ENCODE measurements at places on chromosomes 6 and 20.

DNA sequence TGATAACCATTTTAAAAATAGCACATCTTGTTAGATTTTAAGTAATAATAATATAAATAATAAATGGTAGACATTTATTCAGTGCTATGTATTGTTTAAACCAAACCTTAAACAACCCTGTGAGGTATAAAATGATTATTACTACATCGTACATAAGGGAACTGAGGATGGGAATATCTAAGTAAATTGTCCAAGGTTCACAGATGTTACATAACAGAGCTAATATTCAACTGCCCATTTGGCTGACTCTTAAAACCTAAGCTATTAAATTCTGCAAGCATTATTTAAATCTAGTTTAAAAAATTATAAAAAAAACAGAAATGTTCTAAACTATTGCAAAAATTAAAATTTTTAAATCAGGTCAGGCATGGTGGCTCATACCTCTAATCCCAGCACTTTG lies 175.1 kb downstream of the COL19A1 start:
- DNase-seq: no peak

DNA sequence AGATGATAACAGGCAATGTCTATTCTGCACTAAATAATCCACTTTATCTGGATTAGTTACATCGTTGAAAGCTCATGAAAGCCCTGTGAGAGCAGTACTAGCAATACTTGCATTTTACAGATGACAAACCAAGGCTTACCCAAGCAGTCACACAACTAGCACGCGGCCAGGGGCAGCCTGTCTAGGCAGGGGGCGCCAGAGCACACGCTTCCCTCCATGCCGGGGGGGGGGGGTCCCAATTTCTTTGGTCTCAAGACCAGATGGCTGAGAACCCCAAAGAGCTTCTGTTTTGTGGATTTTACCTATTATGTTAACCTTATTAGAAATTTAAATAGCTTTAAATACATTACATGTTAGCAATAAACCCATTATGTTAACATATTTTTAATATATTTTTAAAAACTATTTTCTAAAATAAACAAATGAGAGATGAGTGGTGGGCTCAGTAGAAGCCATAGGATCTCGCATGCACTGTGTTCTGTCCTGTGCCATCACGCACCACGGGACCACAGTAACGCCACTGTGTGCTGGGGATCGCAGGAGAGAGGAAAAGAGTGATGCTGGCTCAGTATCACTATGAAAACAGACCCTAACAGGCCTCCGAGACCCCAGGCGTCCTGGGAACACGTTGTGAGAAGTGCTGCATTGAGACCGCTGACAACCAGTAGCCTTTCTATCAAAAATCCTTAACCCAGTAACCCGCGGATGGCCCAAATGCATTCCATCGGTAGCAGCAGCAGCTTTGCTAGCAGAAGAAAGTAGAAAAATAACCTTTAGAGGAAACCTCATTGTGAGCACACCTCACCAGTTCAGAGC lies 5.3 kb upstream of the PRR18 start:
- peak; percentile 43 for DNase-seq

DNA sequence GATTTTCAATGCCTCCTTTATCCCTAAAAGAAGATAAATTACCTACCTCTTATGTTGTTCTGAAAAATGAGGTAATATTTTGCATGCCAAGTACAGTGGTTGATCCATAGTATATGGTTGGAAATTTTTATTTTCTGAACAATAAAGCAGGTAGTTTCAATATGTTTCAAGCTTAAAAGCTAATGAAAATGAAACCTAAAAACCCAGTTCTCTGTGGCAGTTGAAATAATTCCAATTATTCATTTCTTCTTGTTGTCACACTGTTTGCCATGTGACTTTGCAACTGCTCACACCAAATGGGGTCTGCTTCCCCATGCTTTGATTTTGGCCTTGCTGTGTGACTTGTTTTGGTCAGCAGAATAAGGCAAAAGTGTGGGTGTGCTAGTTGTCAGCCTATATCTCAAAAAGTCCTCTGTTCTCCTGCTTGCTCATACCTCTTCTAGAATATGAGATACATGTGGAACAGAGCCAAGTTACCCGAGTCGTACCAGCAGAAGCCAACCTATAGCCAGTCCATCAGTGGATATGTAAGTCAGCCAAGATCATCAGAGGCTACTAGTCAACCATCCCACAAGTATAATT lies 197.2 kb upstream of the THEMIS start:
- no peak for DNase-seq

- DNase-seq: no peak
These were observed 7.7 kb upstream of the QKI start for GRCh38 chr6:163406830-163407229.

GRCh38 chr6:146041282-146041681 lies 12.4 kb downstream of the GRM1 start:
- no peak for DNase-seq

DNA sequence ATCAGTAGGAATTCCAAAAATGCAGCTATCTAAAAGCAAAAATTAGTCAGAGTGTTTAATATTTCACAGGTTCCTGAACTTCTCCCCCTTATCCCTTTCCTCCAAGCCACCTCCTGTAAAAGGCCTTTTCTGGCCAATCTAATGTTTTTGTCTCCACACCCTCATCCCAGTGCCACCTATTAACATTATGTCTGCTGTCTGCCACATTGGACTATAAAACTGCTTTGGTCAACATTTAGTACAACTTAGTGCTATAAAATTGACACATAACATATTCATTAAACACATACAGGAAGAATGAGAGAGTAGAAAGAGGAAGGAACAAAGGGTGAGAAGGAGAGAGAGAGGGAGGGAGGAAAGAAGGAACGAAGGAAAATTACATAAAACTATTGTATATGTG lies 47.7 kb downstream of the MMUT start:
- DNase-seq: no peak

- DNase-seq: no peak
These were observed 10.6 kb downstream of the PDYN start for GRCh38 chr20:1983301-1983700.

GRCh38 chr6:126341126-126341525 lies 1.2 kb downstream of the CENPW start:
- DNase-seq: no peak

- DNase-seq: no peak
These were observed 95.3 kb downstream of the RNGTT start for GRCh38 chr6:88867841-88868731.

- no peak for DNase-seq
These were observed at the start of gene SLC24A3 for GRCh38 chr20:19212469-19212815. Gene SLC24A3 (plus strand): TSS chr20:19212642.

GRCh38 chr6:167745670-167746389 lies 80.9 kb upstream of the AFDN start:
- no peak for DNase-seq

DNA sequence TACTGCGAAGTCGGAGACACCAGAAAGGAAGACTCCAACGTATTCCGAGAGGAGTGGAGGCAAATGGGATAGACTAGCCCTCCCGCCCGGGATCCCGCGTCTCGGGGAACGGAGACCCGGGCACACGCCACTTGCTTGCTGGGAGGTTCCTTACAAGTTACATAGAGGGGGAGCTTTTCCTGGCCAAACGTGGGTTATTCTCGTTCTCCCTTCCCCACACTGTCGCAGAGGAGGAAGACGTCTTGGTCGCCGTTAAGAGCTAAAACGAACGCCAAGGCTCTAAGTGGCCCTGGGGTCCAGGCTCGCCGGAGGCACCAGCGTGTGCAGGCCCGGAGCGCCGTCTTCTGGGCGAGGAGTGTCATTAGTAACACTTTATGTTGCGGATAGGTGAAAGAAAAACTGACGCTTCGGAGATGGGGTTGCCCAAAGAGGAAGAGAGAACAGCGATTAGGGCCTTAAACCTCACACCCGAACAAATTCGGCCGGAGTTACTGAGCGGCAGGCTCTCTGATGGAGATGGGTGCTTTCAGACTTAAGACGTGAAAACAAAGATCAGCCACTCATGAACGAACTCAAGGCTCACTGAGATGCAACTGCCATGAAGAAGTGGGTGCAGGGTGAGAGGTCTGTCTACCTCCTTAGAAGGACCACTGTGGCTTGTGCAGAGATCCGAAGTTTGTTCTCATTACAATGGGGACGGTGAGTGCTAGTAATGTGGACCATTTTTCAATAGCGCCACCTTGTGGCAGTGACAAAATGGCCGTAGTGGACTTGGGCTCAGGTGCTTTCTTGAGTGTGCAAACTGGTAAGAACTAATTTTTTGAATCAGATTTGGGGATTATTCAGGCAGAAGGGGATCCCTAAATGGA lies 11.7 kb upstream of the ZNF311 start:
- DNase-seq: peak; percentile 70

- DNase-seq: no peak
These were observed 27.8 kb upstream of the RNF144B start for GRCh38 chr6:18359237-18359885.

DNA sequence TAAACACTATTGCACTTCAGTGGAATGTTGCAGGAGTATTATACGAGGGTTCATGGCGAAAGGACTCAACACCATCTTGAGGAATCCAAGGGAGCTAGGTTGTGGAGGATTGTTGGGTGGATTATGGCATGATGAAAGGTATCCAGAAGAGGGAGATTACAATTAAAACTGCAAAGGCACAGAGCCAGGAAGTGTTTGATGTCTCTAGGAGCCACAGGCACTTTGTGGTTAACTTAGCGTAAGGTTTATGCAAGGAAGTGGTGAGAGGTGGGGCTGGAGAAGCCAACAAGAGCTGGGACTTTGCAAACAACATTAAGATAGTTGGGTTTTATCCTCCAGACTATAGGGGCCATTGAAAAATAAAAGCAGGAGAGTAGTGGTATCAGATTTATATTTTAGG lies 86.6 kb upstream of the TPD52L1 start:
- DNase-seq: no peak

DNA sequence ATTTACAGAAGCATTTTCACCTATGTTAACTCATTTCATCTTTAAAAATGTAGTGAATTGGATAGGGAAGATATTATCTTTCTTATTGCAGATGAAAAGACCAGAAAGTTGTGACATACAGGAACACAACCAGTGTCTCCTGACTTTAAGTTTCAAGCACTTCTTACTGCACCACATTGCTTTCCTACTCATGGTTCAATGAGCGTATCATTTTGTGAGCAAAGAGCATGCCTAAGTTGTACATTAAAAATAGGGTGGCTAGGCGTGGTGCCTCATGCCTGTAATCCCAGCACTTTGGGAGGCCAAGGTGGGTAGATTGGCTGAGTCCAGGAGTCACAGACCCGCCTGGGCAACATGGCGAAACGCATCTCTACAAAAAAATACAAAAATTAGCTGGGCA lies 21.2 kb upstream of the RNGTT start:
- DNase-seq: no peak

DNA sequence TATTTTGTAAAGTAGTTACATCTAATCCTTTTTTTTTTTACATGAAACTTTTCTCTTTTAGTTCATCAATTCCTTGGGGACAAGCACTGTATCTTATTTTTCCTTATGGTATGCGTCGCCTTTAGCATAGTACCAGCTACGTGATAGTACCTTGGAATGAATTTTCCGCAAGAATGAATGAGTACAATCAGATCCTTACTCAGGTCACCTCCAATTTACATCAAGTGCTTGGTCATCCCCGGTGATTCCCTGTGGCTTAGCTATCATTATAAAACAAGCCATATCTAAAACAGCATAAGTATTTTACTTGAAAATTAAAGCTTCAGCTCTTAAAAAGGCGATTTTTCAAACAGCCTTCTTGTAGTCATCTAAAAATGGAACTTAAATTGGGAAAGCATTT lies 680.4 kb upstream of the MAP3K7 start:
- no peak for DNase-seq
